HuH-7.5 (cell line): ENCODE measurements at places on chromosomes 11 and 22.

GRCh38 chr11:47551086-47551485, 1.8 kb downstream of the CELF1 start:
- no peak for DNase-seq

DNA sequence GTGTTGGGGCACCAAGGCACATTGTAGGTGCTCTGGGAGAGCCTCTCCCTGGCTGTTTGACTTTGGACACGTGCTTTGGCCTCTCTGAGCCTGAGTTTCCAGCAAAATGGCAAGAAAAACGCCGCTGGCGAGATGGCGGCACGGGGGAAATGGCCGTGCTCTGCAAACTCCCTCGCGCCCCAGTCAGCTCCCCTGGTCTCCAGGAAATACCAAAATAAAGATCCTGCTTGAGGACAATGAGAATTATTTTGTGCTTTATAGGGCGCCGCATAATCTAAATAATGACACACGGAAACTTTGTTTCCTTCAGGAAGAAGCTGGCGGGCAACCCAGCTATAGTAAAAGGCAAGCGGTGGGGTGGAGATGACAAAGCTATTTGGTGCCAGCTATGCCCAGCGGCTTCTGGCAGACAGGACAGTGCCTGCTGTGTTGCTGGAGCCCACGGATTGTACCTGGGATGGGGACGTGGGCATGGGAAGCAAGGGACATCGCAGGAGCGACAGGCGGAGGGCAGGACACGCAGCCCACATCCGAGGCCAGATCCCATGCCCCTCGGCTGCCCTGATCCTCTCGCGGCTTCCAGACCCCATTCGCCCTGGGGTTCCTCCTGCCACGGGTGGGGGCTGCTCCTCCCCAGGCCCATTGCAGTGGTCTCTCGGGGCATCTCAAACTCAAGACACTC, 26.3 kb upstream of the RFPL3 start:
- no peak for DNase-seq

GRCh38 chr22:39215426-39216142, 29.2 kb downstream of the PDGFB start:
- no peak for DNase-seq

- DNase-seq = no peak
These were observed 1343.8 kb downstream of the TBC1D22A start for GRCh38 chr22:48106215-48106614.

- no peak for DNase-seq
These were observed 33.0 kb upstream of the DBX1 start for GRCh38 chr11:20193307-20193706.

GRCh38 chr22:46491946-46492345, 45.5 kb downstream of the CELSR1 start:
- DNase-seq = no peak

DNA sequence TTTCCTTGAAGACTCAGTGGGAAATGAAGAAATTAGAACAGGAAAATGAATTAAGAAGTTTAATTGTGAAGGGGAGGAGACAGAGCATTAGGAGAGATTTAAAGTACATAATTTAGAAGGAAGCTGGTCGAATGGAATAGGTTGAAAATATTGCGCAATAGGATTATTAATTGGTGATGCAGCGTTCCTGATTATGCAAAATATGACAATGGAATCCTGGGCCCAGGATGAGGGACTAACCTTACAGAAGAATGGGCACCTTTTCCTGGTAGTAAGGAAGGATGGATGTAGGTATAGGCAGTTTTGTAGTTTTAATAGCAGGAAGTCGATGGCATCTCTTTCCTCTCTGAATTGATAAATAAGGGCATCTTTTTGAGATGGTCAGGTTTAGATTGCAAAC, 7.8 kb downstream of the TTC12 start:
- DNase-seq = no peak

- DNase-seq = no peak
These were observed 36.7 kb downstream of the CD6 start for GRCh38 chr11:61007956-61008896.

GRCh38 chr11:43866520-43866919, 14.1 kb upstream of the ALKBH3 start:
- no peak for DNase-seq

- DNase-seq = no peak
These were observed 1.4 kb upstream of the CELSR1 start for GRCh38 chr22:46538814-46539160.

DNA sequence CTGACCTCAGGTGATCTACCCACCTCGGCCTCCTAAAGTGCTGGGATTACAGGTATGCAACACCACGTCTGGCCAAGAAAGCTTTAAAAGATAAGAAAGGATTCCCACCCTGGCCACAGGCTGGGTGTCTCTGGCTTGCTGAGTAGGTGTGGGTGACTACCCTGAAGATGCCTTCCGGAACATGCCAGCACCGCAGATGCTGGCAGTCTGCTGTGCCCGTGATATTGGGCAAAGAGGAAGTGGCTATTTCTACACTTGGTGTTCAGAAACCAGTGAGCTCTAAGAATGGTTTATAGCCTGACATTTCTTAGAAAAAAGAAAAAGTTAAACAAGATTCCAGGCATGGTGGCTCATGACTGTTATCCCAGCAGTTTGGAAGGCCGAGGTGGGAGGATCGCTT, 6.1 kb downstream of the MRPL11 start:
- no peak for DNase-seq

GRCh38 chr11:5524756-5525155, 8.3 kb upstream of the UBQLNL start:
- DNase-seq = no peak

DNA sequence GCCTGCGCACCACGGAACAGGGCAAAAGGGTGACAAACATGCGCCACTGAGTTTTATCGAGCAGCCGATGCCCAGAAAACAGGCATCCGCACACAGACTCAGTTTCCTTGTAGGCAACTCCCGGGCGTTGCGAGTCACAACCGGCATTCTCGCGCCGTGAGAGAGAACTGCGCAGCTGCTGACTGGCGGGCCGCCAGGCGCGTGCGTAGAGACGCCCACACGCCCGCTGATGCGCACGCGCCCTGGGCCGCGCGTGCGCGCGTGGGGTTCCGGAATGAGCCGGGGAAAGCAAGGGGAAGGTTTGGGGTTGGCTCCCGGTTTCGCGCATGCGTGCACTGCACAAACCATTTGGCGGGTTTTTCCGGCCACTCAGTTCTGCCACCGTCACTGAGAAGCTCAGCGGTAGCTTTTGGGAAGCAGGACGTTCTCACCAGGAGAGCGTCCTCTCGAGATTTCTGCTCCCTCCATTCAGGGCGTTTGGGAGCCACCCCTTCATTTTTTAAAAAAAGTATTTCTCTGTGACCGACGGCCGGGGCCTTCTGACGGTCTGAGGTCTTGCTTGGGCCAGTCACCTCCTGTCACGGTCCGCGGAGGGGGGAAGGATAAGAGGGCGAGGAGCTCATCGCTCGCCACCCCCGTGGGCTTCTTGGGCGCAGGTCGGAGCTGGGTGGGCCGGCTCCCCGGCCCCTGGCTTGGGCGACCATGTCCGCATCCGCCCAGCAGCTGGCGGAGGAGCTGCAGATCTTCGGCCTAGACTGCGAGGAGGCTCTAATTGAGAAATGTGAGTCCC, at the start of gene POLA2:
Gene POLA2 (plus strand): TSS at position 372 of the 790 bp plus-strand sequence. CDS start 331 bp downstream, at position 703.
- peak; percentile 93 for DNase-seq

- DNase-seq = no peak
These were observed 25.1 kb downstream of the ARL14EP start for GRCh38 chr11:30348035-30348434.

DNA sequence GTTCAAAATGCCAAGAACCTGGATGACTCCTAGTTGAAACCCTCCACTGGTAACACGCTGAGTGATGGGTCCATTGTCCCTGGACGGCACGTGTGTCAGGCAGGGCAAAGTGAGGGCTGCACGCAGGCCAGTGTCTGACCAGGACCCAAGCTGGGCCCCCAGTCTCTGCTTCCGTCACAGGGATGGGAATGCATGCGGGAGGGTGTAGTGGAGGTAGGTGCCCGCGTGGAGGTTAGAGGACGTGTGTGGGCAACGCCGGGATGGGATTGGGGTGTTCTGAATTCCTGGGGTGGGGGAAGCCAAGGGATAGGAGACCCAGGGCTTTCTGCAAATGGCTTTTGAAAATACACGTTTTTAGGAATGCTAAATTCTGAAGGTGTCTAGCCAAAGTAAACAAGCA, 943.3 kb downstream of the BRD1 start:
- no peak for DNase-seq

- DNase-seq = no peak
These were observed 221.2 kb upstream of the B3GAT1 start for GRCh38 chr11:134633276-134633675.

DNA sequence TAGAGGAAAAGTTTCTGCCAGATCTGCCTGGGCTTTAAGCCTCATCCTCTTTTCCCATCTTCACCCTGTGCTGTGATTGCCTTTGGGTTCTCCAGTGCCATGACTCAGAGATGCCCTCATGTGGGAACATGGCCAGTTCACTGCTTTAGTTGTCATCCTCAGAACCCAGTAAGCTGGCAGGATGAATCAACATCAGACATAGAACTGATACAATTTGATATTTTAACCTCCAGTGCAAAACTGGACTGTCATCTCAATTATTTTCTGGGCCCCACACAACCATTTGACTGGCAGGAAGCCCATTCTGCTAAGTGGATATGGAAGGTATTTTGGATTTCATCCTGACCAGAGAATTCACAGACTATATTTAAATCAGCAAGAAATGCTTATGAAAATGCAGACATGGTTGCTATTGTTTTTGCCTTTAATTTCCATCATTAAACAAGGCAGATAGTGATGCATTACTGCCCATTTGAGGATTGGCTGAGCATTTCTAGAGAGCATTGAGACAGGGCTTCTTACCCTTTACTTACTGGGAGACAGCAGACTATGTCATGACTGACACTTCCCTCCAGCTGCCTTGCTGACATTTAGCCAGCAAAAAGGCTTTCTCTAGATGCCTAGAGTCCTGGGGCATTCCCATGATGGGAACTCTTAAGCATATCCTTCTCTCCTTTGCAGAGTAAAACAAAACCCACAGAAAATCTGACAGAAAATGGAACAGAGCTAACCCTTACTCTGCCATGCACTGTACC, 327.1 kb upstream of the MTNR1B start:
- DNase-seq = no peak

- no peak for DNase-seq
These were observed 5.6 kb downstream of the DDB2 start for GRCh38 chr11:47220401-47220821.

GRCh38 chr11:73760135-73760678, 667 bp downstream of the RAB6A start:
- peak; percentile 25 for DNase-seq

- DNase-seq = no peak
These were observed 99.4 kb upstream of the ZC3H12C start for GRCh38 chr11:109993786-109994185.

- no peak for DNase-seq
These were observed 67.3 kb upstream of the BARX2 start for GRCh38 chr11:129308241-129308865.

GRCh38 chr11:2775626-2776350, 76.0 kb upstream of the KCNQ1OT1 start:
- no peak for DNase-seq

DNA sequence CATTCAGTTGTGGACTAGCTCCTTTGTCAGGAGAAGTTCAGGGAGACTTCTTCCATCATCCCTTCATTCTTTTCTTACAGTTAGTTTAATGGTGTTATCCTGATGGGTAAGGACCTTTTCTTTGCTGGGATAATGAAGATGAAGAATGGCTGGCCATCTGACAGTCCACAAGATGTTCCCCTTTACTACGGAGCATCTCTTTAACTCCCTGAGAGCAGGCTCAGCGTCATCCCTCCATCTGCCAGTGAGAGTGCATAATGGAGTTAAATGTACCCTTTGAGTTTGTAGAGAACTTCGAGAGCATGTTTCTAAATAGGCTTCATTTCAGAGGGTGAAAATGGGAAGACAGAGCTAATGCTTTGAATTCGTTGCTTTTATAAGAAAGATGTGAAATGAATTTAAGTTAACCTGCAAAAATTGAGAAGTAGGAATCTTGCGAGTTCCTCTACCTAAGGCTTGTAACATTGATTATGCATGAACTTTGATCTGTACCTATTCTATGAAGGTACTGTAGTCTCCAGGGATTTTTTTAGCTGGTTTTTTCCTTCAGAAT, 1.7 kb downstream of the EP300 start:
- DNase-seq = peak; percentile 41

DNA sequence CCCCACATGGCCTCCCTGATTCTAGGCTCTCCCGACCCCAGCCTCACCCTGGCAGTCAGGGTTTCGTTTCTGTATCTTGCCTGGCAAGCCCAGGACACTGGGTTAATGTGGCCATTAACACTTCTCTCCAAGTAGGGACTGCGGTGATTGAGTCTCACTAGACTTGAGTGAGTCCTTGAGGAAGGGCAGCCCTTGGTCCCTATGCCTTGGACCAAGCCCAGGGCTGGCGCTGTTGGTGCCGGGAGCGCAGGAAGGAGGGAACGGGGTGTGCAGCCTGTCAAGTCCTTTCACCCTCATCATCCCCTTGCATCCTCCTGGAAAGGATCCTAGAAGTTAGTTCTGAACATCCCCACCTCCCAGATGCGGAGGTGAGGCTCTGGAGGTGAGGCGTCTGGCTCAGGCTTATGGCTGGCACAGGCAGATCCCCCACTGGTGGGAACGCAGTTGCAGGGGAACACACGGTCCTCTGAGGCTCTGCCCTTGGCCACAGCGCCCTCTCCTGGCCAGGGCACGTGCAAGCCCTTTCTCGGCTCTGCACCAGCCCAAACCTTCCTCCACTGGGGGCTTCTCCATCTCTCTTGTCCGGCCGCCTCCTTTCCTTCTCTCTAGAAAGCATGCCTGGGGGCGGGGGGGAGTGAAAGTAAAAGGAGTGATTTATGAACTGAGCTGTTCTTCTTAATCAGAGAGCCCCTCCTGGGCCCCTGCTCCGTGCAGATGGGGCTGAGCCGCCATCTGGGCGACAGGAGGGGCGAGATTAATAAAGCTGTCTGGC, 56.7 kb downstream of the TP53I11 start:
- peak; percentile 54 for DNase-seq

GRCh38 chr22:47094861-47095330, 332.4 kb downstream of the TBC1D22A start:
- no peak for DNase-seq

- no peak for DNase-seq
These were observed 2.4 kb upstream of the SMCO4 start for GRCh38 chr11:93545566-93545965.
